Inflammatory macrophage treated with lipopolysaccharide for 4 hours (primary cell): ENCODE measurements at places on chromosomes 7 and 10.

DNA sequence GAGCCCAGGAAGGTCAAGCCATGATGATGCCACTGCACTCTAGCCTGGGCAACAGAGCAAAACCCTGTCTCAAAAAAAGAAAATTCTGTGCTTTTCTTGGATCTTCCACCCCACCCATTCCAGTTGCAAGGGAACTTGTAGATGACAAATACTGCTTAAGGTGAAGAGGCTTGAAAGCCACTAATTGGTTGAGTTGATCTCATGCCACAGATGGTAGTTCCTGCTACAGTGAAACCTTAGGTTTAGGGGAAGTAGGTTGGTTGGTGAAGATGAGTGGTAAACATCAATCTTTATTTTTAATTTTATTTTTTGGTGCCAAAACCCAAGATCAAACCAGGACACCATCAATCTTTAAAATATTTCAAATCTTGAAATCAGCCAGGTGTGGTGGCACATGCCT lies 2.9 kb upstream of the GDI2 start:
- no peak for DNase-seq

GRCh38 chr10:71981015-71981875 lies 17.1 kb downstream of the CHST3 start:
- no peak for DNase-seq

DNA sequence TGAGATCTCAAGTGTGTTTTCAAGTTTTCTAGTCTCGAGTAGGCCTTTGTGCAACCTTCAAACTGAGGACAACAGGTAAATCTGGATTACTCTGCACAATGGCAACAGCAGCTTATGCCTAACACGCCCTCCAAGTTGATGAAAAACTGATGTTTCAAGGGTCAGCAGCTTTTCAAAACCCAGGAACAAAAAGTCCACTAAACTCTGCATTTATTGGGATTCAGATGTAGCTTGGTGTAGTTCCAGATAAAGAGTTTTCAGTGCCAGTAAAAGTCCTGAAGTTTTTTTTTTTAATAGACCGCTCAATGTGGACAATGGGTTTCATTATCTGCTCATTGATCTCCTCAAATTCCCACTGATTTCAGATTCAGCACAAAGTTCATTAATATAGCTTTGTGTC lies 259.3 kb downstream of the GLI3 start:
- DNase-seq, result no peak

- DNase-seq, result no peak
Observed at GRCh38 chr7:69564454-69565417, 33.5 kb upstream of the AUTS2 start.

DNA sequence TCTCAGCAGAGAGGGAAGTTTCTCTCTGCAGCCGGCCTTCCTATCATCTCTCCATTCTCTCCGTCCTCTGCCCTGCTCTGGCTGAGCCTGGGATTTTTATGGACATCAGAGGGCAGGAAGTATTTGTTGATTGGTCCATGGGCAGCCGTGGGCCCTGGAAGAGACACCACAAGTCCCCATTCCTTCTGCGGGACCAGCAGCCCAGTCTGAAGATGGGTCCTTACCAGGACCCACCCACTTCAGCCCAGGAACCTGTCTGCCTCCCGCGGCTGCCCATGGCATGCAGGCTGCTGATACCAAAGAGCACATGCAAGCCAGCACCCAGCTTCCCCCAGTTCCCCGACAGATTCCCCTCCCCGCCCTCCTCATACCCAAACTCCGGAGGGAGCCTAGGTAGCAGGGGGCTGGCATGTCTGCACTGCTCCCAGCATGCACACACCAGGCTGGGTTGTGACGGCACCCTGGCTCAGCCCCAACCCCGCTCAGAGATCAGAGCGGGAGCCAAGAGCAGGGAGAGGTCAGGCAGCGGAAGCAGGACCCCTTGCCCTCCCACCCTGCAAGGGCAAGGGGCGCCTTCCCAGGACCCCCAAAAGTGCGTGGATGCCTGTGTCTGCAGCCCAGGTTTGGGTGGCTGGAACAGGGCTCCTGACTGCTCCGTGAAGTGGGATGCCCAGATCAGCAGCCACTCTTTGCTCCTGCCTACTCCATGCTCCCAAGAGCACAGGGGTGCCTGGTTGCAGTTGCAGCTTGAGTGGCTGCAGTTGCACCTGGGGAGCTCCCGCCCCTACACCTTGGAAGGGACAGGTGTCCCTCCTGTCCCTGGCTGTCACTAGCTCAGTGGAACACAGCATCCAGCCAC lies 538.6 kb upstream of the POT1 start:
- no peak for DNase-seq

DNA sequence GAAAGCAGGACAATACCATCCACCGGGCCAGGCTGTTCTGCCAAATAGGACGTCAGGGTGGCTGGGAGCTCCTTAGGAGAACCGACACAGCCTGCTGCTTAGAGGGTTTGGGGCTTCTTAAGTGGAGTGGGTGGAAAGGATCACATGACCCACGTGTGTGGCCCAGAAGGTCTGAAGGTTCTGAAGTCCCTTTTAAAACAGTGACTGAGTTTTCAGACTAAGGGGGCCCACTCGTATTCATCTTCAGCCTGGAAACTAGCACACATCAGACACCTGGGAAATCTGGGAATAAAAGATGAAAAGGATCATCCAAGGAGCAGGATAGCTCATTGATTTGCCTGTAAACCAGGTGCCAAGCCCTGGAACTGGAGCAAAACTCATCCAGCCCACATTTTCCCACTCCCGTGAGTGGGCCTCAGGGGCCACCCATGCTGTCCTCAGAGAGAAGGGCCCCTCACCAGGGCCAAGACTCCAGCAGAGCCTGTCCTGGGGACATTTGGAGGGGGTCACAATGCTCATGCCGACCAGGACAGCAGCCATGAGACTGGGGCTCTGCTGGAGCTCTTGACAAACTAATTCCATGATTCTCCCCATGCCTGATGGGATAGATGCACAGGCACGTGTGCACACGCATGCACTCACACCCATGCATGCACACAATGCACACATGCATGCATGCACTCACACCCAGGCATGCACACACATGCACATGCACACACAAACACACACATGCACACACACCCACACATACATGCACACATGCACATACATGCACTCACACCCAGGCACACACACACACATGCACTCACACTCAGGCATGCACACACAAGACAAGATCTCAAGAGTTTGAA lies 168.8 kb upstream of the PPP2R2D start:
- DNase-seq, result no peak

- no peak for DNase-seq
Observed at GRCh38 chr7:155869784-155870076, 57.5 kb upstream of the SHH start.

DNA sequence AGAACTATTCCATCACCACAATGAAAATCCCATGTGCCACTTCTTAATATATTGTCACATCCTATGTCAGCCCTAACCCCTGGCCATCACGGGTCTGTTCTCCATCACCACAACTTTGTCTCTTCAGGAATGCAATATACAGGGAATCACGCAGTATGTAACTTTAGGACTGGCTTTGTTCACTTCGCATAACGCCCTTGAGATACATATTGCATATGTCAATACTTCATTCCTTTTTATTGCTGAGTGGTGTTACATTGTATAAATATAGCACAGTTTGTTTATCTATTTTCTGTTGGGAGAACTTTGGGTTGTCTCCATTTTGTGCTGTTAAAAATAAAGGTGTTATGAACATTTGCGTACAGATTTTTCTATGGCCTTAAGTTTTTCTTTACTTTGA lies 195.4 kb upstream of the ZMIZ1 start:
- no peak for DNase-seq

GRCh38 chr10:132175907-132176581 lies 10.7 kb upstream of the DPYSL4 start:
- no peak for DNase-seq

DNA sequence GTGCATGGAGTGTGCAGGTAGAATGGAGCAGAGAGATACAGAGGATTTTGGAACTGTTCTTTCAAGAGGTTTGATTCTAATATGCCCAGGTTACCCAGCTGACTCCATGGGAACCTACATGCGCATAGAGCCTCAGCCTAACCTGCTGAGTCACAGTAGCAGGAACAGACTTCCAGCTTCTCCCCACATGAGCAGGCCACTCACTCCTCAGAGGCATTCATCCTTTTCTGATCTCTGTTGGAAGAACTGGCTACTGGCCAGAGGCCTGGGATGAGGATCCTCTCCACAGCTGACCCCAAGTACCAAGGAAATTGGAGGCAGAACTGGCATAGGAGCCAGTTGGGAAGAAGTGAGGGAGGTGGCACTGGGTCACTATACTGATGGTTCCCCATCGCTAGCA lies 17.9 kb upstream of the CCSER2 start:
- DNase-seq, result peak; percentile 18

DNA sequence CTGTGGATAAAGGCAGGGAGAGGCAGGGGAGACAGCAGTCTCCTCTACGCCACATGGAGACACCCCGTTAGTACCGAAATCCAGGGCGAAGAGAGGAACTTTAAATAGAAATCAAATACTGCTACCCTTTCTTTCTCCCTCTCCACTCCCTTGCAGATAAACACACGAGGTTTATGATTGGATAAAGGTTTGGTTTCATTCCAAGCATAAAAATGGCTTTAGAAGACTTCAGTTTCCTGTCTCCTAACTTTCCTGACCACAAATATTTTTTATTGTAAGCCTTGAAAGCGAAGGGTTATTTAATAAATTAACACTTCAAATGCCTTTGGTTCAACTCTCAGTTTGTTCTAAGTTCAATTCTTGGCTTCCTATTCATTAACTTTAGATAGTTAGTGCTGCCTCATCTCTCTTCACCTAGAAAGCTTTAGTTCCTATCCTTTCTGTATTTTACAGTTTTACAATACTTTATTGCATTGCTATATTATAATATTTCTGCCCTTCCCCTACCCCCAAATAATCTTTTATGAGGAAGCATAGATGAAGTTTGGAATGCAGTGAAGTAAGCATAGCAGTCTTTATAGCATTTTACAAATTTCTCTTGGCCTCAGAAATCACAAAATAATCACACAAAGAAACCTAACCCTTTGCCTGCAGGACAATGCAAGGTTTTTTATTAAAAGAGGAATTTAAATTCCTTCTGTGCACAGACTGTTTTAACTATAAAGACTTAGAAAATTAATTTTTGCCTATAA lies 31.5 kb upstream of the ARID5B start:
- no peak for DNase-seq

- DNase-seq, result no peak
Observed at GRCh38 chr10:628386-629045, 61.0 kb downstream of the DIP2C start.

DNA sequence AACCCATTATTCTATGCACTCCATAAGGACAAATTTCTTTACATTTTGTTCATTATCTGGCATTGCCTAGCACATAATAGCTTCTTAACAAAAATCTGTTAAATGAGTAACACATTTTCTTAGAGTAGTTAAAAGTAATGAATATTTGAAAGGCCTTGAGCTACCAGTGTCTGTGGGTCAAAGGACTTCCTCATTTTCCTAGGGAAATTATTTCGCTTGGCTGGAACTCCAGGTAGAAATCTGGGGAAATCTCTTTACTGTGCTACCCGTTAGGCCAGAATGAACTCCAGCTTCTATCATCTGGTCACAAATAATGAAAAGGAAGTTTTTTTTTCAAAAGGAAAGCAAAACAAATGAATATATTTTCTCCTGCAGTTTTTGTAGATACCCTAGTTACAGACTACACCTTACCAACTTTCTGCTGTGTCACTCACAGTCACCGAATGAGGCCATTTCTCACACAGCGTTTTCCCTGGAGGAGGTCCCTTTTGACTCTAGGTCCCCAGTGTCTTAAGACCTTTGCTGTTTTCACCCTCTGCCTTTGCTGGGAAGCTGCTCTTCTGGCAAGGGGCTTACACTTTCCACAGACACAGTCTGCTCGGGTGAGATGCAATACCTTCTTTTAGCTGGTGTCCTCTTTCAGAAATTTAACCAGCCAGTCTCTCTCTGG lies 1.6 kb downstream of the SAMD9L start:
- DNase-seq, result peak; percentile 67
